Aorta (tissue), 5 donors: ENCODE measurements at places on chromosomes 3 and 15. TPM values are rescaled to one million over a fixed set of nuclear protein-coding genes. Genes with fewer than 3 reads are reported as not detected.
A peak's percentile ranks its signal among the peaks of the same experiment; 100 is the strongest.

DNA sequence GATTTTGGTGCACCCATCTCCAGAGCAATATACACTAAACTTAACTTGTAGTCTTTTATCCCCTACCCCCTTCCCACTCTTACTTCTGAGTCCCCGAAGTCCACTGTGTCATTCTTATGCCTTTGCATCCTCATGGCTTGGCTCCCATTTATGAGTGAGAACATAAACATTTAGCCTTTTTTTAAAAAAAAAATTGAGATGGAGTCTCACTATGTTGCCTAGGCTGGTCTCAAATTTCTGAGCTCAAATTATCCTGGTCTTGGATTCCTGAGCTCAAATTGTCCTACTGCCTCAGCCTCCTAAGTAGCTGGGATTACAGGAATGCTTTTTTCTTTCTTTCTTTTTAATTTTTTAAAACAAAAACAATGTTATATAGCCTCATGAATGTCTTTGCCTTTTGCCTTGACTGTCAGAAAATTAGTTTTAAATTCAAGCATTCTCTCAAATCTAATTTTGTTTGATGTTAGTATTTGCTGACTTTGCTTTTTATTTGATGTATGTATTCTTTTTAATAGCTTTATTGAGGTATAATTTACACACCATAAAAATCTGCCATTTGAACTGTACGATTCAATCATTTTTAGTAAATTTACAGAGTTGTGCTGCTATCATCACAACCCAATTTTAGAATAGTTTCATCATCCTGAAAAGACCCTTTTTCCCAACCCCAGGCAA lies 46.9 kb downstream of the NFKBIZ start:
- no peak overlapping the region for H3K27ac ChIP-seq
- no peaks in the 10 kb centered on the region for H3K27me3 ChIP-seq
- no peaks in the 10 kb centered on the region for H3K4me1 ChIP-seq

The OIP5 gene
- 2.0 TPM for polyA plus RNA-seq

The KBTBD13 gene
- 0.05 TPM for polyA plus RNA-seq

DNA sequence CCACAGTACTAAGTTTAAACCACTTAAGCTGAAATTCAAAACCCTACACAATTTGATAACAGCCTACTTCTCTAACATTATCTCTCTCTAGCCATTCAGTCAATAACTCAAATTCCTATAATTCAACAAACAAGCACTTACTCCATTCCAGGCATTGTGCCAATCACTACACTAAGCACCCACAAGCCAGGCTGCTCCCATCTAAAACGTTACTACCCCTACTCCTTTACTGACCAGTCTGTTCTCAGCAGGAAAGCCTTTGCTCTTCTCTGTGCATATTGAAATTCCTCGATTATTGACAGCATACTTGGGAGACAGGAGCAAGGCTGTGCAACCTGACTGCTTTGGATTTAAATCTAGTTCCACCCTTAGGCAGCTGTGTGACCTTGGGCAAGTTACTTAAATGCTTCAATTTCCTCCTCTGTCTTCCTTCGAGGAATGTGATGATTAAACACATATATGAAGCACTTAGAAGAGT lies 177.2 kb upstream of the THBS1 start:
- H3K4me1 ChIP-seq: no peaks in the 10 kb centered on the region
- H3K27ac ChIP-seq: no peak overlapping the region
- no peak for DNase-seq

The RPL32 gene
- 2,819 TPM for polyA plus RNA-seq

- H3K27me3 ChIP-seq: no peaks in the 10 kb centered on the region
- H3K4me1 ChIP-seq: no peaks in the 10 kb centered on the region
- no peak overlapping the region for H3K27ac ChIP-seq
- H3K4me3 ChIP-seq: no peak overlapping the region
Observed at GRCh38 chr3:108219336-108219735, 2.9 kb downstream of the IFT57 start.

- H3K4me3 ChIP-seq: no peak overlapping the region
- no peaks in the 10 kb centered on the region for H3K36me3 ChIP-seq
- peaks cover 4% of the 10 kb centered on the region for H3K4me1 ChIP-seq
- no peak overlapping the region for H3K27ac ChIP-seq
- DNase-seq: no peak
- no peaks in the 10 kb centered on the region for H3K27me3 ChIP-seq
Observed at GRCh38 chr3:171088964-171089754, 62.6 kb upstream of the SLC2A2 start.

The CNTN4 gene
- 22.7 TPM for polyA plus RNA-seq

The GOLGA8T gene
- polyA plus RNA-seq: not detected

- H3K36me3 ChIP-seq: peaks cover 10% of the 10 kb centered on the region
- DNase-seq: no peak
- H3K4me3 ChIP-seq: no peak overlapping the region
- no peak overlapping the region for H3K27ac ChIP-seq
- no peaks in the 10 kb centered on the region for H3K4me1 ChIP-seq
- H3K27me3 ChIP-seq: no peaks in the 10 kb centered on the region
Observed at GRCh38 chr3:52742418-52743041, 28.2 kb downstream of the NEK4 start.

- no peak for DNase-seq
- H3K36me3 ChIP-seq: peaks cover 4% of the 10 kb centered on the region
- no peaks in the 10 kb centered on the region for H3K4me1 ChIP-seq
- no peak overlapping the region for H3K27ac ChIP-seq
- no peaks in the 10 kb centered on the region for H3K27me3 ChIP-seq
Observed at GRCh38 chr15:59191855-59192237, 14.8 kb upstream of the LDHAL6B start.

DNA sequence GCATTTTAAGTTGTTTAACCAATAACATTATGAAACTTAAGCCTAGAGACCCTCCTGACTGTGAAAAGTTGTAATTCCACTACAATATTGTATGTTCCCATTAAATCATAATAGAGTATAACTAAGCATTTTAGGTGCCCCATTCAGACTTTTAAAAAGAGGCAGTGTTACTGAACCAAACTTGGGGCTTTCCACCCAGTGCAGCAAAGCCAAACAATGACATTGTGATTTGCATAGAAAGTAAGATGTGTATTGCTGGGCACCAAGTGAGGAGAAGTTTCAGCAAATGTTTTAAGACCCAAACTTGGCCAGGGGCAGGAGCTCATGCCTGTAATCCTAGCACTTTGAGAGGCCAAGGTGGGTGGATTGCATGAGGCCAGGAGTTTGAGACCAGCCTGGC lies 706.2 kb downstream of the GRM7 start:
- H3K4me3 ChIP-seq: no peak overlapping the region
- H3K4me1 ChIP-seq: no peaks in the 10 kb centered on the region

The AMT gene
- polyA plus RNA-seq: 70.8 TPM

The ZBTB20 gene
- polyA plus RNA-seq: 3.8 TPM

The TGM4 gene
- polyA plus RNA-seq: not detected

DNA sequence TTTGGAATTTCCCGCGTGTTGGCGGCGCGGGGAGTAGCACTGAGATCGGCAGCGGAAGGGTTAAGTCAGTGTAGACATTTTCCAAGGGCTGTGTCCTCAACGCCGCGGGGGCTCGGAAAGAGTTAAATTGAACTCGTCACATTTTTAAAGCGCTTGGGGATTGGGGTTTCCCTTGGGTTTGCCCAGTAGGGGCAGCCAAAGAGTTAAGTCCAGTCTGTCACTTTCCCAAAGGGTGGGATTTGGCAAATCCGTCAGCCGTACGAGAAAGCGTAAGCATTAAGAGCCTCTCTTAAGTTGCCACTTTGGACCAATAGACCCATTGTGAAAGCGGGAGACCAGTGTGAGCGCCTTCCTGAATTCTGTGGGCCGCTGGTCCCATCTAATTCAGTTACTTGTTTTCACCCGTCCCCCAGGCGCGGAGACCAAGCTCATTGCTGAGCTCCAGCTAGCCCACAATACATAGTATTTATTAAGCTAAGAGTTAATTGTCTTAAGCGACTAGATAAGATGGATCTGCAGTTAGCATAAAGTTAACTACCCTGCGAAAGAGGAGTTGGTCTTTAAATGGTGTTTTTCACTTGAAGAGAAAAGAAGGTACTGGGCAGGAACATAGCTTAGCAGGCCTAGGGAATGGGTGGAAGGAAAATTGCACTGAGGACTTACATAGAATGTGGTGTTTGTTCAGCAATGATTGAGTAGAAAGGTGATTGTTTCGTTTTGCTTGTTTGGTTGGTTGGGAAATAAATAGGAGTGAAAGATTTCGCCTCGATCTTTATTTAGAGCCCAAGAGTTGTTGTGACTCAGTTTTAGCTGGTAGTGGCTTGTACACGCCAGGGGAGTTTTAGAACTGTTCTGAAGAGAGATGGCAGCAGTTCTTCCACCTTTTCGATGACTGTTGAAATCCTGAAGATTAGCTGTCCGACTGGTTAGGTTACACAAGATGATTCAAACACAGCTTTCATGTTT lies 932 bp downstream of the ARL8B start:
- peaks cover 4% of the 10 kb centered on the region for H3K4me1 ChIP-seq
- H3K27ac ChIP-seq: peak overlapping the region; percentile 36
- peak overlapping the region; percentile 94 for H3K4me3 ChIP-seq
- H3K36me3 ChIP-seq: no peaks in the 10 kb centered on the region

GRCh38 chr3:111739311-111739911 lies 119.7 kb upstream of the PHLDB2 start:
- H3K4me3 ChIP-seq: no peak overlapping the region
- peaks cover 13% of the 10 kb centered on the region for H3K4me1 ChIP-seq
- H3K27me3 ChIP-seq: no peaks in the 10 kb centered on the region
- no peaks in the 10 kb centered on the region for H3K36me3 ChIP-seq

DNA sequence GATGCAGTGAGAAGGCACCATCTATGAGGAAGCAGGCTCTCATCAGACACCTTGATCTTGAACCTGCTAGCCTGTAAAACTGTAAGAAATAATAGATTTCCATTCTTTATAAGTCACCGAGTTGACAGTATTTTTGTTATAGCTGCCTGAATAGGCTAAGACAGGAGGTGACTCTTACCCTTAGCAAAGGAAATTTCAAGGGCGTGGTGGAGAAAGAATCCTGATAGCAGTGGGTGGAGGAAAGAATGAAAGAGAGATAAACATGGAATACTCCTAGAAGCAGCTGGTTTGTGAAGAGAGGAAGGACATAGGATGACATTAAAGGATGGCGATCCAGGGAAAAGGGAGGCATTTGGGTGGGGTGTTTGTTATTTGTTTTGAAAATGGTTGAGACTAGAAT lies 41.4 kb downstream of the SIDT1 start:
- no peak overlapping the region for H3K4me3 ChIP-seq
- no peak for DNase-seq
- H3K27ac ChIP-seq: no peak overlapping the region
- H3K36me3 ChIP-seq: no peaks in the 10 kb centered on the region

The ZNF774 gene
- polyA plus RNA-seq: 0.50 TPM

DNA sequence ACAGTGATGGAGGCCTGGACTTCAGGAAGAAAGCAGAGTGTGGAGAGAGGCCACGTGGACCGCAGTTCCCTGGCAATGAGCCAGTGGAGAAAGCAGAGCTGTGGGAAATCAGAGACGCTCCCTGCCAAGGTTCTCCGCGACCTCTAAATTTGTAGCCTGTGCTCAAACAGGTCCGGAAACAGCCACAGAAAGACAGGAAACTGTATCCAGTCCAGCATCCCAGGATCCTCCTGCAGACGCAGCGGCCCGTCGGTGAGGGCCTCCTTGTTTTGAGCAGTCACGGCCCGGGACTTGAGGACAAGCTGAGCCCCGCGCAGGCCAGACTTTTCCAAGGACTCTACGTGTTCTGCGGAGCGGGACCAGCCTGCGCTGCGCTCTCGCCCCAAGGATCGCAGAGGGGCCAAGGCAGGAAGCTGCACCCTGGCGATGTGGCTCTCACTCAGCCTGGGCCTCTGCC lies 22.3 kb downstream of the RPSA start:
- no peaks in the 10 kb centered on the region for H3K4me1 ChIP-seq
- H3K27ac ChIP-seq: no peak overlapping the region
- no peaks in the 10 kb centered on the region for H3K27me3 ChIP-seq

DNA sequence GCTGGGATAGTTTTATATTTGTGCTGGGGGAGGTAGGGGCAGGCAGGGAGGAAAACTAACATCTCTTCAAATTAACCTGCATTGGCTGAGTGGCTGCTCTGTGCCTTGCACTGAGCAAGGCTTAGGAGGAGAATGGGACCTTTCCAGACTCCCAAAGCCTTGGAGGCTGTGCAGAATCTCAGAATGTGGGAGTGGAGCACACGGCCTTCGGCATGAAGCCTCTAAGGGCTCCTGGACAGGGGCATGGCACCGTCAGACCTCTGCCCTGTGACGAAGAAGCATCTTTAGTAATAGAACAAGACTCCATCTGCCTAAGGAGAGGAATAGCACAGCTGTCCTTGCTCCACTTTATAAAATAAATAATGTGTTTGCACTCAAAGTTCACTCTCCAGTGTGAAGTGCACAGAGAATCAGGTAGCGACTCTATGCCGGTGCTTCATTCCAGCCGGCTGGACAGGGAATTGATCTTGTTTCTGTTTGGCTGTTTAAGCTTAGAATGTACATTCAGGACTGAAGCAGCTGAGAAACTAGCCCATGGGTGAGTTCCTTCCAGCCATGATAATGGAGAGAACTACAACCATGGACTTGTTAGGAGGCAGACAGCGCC lies 228.5 kb upstream of the ADAMTS9 start:
- no peak overlapping the region for H3K4me3 ChIP-seq
- no peaks in the 10 kb centered on the region for H3K27me3 ChIP-seq
- no peaks in the 10 kb centered on the region for H3K36me3 ChIP-seq
- no peak for DNase-seq
- no peak overlapping the region for H3K27ac ChIP-seq

The DISP2 gene
- polyA plus RNA-seq: 0.13 TPM

The GLDN gene
- polyA plus RNA-seq: 3.0 TPM

DNA sequence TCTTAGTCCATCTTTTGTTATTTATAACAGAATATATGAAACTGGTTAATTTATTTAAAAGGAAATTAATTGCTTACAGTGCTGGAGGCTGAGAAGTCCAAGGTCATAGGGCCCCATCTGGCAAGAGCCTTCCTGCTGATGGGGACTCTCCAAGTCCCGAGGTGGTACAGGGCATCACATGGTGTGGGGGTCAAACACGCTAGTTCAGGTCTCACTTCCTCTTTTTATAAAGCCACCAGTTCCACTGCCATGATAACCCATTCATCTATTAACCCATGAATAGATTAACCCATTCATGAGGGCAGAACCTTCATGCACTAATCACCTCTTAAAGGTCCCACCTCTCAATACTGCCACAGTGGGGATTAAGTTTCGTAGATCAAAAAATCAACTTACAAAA lies 659.3 kb downstream of the NAALADL2 start:
- no peaks in the 10 kb centered on the region for H3K27me3 ChIP-seq
- no peaks in the 10 kb centered on the region for H3K36me3 ChIP-seq
- no peak overlapping the region for H3K27ac ChIP-seq
- no peaks in the 10 kb centered on the region for H3K4me1 ChIP-seq
- no peak overlapping the region for H3K4me3 ChIP-seq
- no peak for DNase-seq

DNA sequence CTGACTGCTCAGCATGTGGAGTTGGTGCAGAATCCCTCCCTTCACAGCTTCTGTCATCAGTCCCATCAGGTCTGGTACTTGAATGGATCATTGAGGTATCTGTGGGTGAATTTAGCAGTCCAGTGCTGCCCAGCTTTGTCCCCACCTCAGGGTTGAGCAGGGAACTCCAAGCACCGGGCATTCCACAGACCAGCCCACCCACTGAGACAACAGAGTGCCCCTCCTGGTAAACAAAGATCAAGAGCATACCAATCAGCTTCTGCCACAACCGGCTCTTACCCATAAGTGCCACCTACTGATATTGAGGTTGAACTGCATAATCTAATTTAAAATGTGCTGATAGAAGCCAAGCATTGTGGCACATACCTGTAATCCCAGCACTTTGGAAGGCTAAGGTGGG lies 57.1 kb upstream of the FXR1 start:
- no peak overlapping the region for H3K4me3 ChIP-seq
- no peaks in the 10 kb centered on the region for H3K36me3 ChIP-seq
- no peak overlapping the region for H3K27ac ChIP-seq
- no peaks in the 10 kb centered on the region for H3K4me1 ChIP-seq
